ENCODE measurements at places on chromosomes 5 and 9.

GRCh38 chr5:128062172-128062746 lies 21.3 kb upstream of the SLC12A2 start:
- DNase-seq = no peak

DNA sequence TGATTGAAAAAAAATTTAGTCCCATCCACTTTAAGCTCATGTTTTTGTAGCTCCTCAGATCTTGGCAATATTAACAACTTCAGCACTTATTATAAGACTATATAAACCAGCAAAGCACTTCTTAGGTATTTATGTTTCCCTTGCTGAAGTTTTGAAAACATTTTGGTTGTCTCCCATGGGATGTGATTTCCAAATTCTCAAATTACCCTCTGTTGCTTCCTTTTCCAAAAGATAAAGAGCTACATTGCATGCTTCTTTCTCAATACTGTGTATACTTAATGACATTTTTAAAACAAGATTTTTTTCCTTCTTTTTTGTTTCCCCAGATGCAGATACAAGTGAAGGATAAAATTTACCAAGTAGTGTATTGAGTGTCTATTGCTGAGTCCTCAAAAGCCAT lies 567.1 kb downstream of the CSNK1G3 start:
- DNase-seq = no peak

GRCh38 chr5:26192486-26192885 lies 845.9 kb downstream of the CDH9 start:
- no peak for DNase-seq

GRCh38 chr9:132169672-132170392 lies 8.0 kb downstream of the NTNG2 start:
- peak; percentile 58 for DNase-seq

DNA sequence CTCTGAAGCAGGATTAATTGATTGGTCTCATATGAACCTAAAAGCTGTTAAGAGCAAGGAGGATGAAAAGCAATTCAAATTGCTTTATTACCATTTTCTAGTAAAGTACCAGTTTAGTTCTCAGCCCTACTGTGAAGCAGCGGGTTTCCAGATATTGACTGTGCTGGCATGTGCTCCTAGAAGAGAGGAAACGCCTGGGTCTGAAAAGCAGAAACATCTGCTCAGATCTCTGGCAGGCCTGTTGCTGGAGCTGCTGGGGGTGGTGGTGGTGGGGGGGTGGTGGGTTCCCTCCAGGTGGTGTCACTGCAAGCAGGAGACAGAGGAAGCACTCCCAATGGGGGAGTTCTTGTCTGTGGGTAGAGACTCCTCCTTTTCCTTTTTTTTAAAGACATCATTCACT lies 105.5 kb upstream of the ZNF462 start:
- DNase-seq = no peak

GRCh38 chr5:134503088-134503936 lies 22.2 kb upstream of the JADE2 start:
- DNase-seq = no peak

DNA sequence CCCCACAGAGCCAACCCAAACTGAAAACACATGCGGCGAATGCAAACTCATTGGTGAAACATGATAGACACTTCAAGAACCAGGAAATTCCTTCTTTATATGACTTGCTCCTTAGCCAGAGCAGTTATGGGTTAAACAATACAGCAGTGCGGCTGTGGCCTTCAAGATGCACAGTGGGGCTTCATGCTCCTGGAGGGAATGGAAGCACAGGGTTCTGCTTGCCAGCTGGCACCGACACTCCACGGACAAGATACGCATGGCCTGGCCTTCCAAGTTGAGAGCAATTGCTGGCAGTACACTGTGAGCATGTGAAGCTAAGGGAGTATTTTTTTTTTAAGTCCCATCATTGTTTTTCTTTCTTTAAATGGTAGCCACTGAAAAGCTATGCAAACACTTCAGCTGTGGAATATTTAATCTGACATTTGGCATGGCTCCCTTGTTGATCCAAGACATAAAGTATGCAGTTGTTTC lies 451.6 kb upstream of the CD180 start:
- DNase-seq = no peak

GRCh38 chr9:71587576-71588362 lies 180.5 kb downstream of the CEMIP2 start:
- no peak for DNase-seq

DNA sequence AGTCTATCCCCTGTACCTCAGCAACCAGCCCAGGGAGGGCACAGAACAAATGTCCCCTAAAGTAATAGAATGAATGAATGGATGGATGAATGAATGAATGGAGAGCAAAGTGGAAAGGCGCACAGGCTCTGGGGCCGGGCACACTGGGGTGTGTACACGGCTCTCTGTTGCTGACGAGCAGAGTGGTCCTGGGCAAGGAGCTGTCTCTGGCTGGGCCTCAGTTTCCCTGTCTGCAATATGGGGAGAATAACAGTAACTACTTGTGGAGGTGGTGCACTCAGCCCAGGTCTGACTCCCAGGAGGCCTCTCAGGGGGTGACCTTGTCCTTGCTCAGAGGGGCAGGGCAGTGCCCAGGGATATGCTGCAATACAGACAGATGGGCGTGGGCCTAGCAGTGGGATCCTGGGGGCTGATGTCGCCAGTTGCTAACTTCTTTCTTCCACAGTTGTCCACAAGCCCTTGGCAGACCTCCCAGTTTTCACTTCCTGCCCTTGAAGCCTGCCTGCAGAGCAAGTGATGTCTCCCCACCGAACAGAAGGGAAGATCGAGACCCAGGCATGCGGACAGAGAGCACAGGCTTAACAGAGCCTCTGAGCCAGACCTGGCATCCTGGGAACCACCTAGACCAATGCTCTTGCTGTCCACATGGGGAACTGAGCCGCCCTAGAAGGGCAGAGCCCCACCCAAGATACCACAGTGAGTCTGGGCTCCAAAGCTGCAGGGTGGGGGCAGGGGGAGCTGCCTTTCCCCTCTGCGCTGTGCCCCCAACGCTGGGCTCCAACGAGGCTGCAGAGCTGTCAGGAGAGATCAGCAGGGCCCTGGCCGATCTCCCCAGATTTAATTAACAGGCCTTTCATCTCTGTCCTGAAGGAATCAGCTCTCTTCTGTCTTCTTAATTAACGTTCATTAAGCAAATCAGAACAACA lies 13.6 kb upstream of the LAMC3 start:
- peak; percentile 19 for DNase-seq

DNA sequence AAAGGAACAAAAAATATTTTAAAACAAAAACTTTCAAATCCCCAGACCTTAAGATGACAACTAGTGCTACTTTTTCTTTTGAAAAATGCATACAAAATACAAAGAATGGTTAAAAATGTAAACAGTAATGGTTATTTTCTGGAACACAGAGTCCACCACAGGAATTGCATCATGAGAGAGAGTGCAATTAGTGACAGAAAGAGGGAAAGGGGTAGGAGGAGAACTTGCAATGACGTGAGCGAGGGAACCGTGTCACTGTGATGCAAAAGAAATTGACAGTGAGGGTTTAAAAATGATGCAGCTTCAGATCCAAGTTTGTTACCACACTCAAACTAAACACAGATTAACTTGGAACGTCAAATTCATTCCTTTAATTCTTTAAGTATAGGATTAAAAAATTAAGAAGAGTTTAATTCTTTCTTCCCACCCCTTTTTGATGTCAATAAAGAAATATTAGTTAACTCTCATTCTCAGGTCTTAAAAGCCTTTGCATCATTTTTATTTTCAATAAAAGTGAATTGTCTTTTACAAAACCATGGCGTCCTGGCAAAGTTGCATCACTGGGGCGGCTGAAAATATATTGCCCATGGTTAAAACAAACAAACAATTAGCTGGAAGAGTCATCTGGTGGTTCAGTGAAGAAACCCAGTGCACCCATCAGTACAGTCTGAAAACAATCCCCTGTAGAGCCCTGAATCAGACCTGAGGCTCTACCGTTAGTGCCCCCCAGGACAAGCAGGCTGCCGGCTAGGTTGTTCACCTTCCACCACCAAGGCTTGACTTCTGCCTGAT lies 39.5 kb downstream of the MACROH2A1 start:
- no peak for DNase-seq

DNA sequence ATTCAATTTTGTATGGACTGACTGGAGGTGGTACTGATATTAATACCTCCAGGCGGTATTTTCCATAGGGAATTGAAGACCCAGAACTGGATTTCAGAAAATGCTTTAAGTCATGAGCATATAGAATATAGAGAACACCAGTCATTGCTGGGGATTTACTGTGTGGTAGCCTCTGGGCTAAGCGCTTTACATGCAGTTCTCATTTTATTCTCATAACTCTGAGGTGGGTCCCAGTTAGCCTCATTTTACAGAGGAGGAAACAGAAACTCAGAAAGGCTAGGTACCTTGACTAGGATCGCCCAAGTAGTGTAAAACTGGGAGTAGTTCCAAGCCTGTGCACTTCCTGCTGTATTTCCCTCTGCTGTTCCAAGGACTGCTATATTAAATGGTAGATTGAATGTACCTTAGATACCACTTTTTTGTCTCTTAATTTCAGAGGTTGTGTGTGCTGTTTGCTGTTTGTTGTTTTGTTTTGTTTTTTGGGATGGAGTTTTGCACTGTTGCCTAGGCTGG lies 13.8 kb downstream of the SLC44A1 start:
- DNase-seq = no peak

- DNase-seq = peak; percentile 87
Measured at GRCh38 chr5:80181618-80182211, 74.1 kb downstream of the SERINC5 start.

DNA sequence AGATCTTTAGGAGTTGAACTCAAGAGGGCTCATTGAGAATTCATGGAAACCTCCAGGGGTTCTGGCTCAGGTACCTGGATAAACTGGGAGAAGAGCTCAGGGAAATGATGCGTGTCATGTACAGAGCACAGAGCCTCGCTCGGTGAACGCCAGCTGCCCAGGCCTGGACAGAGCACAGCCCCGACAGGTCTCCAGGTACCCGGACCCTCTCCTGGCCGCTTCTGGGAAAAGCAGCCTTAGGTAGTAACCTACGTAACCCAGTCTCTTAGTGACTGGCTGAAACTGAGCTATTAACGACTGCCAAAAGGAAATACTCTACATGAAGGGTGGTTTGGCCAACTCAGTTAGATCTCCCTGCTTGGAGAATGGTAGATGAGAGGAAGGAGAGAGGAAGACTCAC lies 157.4 kb downstream of the TTLL11 start:
- DNase-seq = no peak

- no peak for DNase-seq
Measured at GRCh38 chr9:83247732-83248131, 184.8 kb upstream of the RASEF start.

DNA sequence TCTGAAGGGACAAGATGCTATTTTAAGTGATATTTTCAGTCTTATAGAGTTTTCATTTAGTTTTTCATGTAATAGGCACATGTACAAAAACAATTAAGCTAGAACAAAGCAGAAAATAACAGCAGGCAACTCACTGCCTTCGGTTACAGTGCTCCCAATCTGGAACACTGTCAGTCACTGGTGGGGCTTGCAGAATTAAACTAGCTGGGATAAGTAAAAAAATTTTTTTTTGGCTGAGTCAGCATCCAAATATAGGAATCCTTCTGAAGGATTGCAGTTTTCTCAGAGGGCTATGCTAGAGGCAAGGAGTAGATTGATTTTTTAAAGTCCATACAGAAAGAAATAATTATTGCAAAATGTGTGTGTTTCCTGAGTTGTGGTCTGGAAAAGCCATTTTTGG lies 250.2 kb upstream of the RFX3 start:
- DNase-seq = no peak

- no peak for DNase-seq
Measured at GRCh38 chr5:18010053-18010452, 375.8 kb downstream of the TAF11L14 start.

- no peak for DNase-seq
Measured at GRCh38 chr9:13786711-13787110, 507.2 kb upstream of the MPDZ start.

- DNase-seq = no peak
Measured at GRCh38 chr5:132850066-132850465, 16.2 kb downstream of the GDF9 start.

GRCh38 chr9:126459126-126459525 lies 132.5 kb downstream of the MVB12B start:
- no peak for DNase-seq

DNA sequence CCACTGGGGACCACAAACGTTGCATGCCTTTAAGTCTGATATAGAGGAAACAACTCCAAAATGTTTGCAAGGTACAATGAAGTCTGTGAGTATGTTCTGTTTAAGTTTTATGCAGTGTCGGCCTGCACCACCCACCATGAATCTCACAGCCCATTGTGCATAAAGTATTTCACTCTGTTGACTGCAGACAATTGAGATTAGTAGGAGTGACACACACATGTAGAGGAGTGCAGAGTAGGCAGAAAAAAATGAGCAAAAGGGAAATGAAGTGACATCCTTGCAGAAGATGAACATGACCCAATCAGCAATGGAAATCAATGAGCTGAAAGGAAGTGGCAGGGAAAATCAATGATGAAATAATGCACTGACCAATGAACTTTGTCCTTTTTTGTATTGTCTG lies 315.6 kb upstream of the PTPRD start:
- DNase-seq = no peak

DNA sequence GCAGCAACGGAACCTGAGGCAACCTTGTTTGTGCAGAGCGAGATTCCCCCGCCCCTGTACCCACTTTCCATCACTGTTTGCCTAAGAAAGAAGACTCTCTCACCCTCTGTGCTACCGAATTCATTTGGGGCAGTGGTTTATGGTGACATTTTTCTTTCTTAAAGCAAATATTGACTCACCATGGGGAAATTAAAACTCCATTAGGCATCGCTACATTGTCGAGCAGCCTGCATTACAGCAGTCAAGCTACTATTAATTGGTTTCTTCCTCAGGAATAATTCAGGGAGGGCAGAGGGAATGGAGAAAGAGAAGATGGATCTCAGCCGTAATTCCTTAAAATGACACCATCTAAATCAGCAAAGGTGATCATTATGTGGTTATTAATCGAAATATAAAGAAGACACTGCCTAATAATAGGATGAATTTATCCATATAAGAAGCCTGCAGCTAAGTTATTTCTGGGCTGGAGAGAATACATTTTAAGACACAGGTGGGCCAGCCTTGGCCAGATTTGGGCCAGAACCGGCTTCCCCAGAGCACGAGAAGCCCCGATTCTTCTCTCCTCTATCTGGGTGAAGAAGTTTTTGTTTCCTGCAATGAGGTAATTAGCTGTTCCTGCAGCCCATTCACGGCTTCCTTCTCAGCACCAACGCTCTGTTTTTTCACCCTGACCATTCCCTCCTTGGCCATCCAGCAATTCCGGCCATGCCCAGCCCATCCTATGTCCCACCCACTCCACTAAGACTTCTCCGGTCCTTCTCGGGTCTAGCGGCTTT lies 16.8 kb downstream of the CFAP77 start:
- no peak for DNase-seq

- DNase-seq = no peak
Measured at GRCh38 chr9:93225417-93225816, 41.5 kb downstream of the WNK2 start.

GRCh38 chr9:38183994-38184568 lies 115.1 kb upstream of the SHB start:
- DNase-seq = no peak

DNA sequence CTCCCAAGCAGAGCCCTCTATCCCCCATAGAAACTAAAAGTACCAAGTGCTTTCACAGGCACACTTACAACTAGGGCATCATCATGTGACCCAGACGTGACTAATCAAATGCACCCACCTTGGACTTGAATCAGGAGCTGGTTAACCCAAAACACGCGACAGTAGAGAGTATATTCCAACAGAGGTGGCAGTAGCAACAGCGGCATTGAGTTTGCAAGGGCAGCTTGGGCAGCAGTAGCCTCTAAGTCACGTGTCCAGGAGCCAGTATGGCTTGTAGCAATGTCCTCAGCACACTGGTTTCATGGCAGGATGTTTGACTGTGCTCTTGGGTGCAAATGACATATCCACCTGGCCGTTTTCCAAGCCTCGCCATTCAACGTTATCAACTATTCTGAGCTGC lies 73.4 kb upstream of the DNAH5 start:
- DNase-seq = no peak
